ENCODE measurements at places on chromosomes 1 and 21.

GRCh38 chr1:62271948-62272728 is 47.1 kb downstream of the KANK4 start:
- DNase-seq, result no peak

- DNase-seq, result no peak
These were observed 2.7 kb downstream of the WDTC1 start for GRCh38 chr1:27237112-27237511.

GRCh38 chr1:27961646-27962221 is 2.0 kb downstream of the XKR8 start:
- DNase-seq, result no peak

DNA sequence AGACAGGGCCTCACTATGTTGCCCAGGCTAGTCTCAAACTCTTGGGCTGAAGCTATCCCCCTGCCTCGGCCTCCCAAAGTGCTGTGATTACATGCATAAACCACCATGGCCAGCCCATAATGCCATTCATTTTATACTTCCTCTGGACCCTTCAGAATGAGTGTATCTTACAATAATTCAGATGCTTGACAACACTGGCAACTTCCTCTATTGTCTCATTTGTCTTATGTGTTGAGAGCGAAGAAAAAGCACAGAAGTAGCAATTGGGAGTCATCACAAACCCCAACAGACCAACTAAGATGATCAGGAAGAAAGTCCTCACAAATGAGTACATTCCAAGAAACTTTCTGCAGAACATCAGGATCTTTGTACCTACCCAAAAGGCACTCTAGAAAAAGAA is 191.9 kb downstream of the RERE start:
- DNase-seq, result no peak

Data from dermis microvascular lymphatic vessel endothelial cell (primary cell).